ENCODE measurements at places on chromosomes 1 and 21.

GRCh38 chr1:78142736-78143135, 97.0 kb downstream of the GIPC2 start:
- DNase-seq: no peak

- no peak for DNase-seq
These were observed 382.2 kb downstream of the NTNG1 start for GRCh38 chr1:107523061-107523460.

DNA sequence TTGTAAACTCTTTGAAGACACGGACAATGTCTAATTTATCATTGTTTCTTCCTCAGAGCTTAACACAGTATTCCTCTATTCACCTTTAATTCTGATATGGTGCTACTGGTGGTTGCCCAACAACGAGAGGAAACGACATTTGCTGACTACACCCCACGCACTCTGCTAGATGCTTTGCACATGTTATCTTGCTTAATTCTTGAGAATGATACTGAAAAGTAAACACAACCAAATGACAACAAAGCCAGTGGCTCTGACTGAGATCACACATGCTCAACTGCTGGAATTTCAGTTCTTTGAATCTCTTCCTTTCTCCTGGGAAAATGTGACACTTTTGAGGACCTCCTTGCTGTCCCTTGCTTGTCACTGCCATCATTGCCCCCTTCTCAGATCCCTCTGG, 37.2 kb upstream of the DDAH1 start:
- no peak for DNase-seq

DNA sequence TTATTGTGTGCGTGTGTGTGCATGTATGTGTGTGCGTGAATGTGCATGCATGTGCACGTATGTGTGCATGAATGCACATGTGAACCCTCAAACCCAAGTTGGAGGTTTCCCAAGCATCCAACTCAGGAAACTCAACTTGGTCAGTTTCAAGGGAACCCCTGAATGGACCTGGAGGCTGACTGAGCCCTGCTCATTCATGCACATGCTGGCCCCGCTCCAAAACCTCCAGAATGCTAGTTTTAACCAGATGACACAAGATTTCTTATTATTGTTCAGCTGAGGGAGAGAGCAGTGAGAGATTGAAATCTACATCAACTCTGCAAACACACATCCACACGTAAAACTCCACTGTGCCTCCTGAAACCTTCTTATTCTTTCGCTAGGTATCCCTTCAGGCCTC, 104.4 kb downstream of the OMA1 start:
- DNase-seq: peak; percentile 83

GRCh38 chr1:106717591-106717990, 338.9 kb upstream of the PRMT6 start:
- peak; percentile 66 for DNase-seq

DNA sequence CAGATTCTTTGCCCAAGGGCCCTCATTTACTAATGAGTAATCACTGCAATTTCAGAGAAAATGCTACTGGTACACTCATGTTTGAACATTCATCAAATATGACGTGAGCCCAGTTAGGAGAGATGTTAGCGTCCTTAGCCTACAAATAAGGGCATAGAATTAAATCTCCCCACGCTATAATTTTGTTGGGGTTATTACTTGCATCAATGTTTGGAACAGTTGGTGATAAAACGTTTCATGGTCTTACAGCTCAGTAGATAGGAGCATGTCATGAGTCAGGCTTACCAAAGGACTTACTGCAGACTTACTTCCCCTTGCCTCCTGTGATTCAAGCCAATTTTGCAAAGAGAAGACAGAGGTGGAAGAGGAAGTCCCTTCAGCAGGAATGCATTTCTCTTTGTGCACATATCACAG, 304.0 kb downstream of the KIF26B start:
- peak; percentile 59 for DNase-seq

- no peak for DNase-seq
These were observed 93.8 kb downstream of the SYT2 start for GRCh38 chr1:202616355-202616915.

DNA sequence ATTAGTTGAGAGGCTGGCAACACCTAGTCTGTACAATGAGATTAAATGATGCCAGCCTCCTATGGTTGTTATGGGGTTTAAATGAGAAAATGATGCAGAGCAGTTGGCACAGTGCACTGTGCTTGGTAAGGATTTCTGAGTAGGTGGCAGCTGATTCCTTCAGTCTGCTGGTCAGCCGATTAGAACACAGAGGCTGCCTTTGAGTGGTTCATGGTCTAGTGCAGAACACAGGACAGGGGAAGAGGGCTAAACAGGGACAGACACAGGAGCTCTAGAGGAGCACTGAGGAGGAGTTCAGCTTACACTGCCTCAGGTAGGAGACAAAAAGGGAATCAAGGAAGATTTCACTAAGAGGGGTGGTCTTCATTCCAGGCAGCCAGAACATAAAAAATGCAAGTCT, 1.4 kb downstream of the TIE1 start:
- DNase-seq: no peak

- peak; percentile 51 for DNase-seq
These were observed 20.7 kb upstream of the AHCYL1 start for GRCh38 chr1:109963864-109964263.

DNA sequence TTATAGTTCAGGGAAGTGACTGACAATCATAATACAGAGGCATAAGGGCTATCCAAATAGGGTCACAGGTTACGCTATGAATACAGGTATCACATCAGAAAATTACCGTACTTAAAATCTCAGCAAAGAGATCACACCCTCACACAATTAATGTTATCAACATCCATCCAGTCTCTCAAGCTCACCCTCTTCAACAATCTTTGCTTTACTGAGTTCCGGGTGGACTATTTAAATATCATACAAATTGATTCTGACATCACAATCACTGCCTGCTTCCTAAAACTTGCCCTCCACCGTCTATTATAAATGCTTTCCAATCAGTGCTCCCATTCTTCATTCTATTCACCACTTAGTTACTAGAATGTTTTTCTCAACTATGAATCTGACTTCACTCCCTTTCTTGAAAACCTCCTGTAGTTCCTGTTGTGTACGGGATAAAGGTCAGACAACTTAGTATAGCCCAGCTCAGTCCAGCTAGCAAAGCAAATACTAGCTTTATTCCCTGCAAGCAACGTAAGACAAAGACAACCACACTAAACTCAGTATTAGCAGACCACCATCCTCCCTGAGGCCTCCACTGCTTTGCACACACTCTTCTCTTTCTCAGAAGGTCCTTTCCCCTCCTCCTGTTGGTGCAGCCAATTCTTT, 398.7 kb downstream of the SMYD3 start:
- DNase-seq: no peak

DNA sequence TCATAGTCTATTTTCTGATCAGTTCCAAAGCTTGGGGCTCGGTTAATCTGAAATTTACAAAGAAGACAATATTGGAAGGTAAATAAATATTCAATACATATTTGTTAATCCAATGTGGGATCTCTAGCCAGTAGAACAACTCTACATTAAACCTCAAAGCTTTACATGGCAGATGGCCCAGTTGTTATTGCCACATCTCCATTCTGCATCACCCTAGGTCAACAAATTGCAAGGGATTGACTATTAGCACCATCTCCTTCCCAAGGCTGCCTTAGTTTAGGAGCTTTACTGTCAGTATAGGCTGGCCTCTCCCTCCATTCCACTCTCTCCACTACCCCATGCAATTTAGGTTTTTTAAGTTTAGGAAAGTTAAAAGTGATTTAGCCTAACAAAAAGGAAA, 69.7 kb downstream of the TTLL7 start:
- DNase-seq: peak; percentile 60

DNA sequence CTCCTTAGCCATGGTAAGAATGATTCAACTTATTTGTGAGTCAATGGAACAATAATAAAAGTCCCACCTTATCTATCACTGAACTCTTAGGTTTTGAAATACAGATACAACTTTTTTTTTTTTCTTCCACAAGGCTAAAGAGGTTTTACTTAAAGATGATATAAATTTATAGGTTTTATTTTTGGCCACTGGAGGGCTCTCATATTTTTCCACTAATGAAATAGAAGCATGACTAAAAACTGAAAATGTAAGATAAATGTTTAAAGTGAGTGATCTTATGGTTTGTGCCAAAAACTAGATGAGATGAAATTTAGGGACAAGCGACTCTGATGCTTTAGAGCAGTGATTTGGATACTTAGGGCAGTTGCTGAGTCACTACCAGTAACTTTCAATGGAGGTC, 499.0 kb downstream of the NUF2 start:
- DNase-seq: peak; percentile 38

DNA sequence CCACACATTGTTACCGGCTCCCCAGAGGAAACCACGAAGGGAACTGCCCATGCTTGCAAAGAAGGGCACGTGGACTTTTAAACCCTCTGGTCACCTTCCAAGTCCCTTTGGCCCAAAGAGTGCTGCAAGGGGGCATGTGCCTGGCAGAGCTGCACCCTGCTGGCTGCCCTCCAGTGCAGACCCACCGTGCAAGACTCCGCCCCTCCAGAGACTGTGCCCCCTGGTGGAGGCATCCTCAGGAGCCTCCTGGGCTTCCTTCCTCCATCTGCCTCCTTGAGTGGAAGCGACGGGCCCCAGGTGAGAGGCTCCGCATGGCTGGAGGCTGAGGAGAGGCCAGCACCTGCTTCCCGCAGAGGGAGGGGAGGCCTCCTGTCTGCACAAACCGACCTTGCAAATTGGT, 100.6 kb downstream of the CRYAA start:
- DNase-seq: no peak

DNA sequence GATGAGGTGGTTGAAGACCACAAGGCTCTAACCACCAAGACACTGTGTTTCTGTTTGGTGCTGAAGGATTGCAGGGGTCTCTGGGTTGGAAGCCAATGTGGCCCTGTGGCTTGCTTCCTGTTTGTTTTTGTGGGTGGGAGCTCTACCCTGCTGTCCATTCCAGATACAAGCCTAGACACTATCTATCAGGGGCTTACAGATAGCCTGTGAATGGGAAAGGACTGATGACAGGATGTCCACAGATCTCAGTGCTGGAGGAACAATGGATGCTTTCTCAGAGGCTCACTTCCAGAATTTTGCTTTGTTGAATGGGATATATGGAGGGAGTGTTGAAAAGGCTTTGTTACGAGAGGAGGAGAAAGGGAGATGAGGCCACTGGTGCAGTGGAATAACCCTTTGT, 69.7 kb downstream of the NOS1AP start:
- no peak for DNase-seq

GRCh38 chr1:85576642-85577418, 3.7 kb upstream of the CCN1 start:
- peak; percentile 91 for DNase-seq

- DNase-seq: peak; percentile 44
These were observed 24.3 kb downstream of the LDLRAP1 start for GRCh38 chr1:25567710-25568089.

- DNase-seq: no peak
These were observed 108.1 kb upstream of the CSF3R start for GRCh38 chr1:36590771-36591170.

GRCh38 chr1:44467566-44467965, 62.5 kb downstream of the RNF220 start:
- DNase-seq: no peak

- peak; percentile 55 for DNase-seq
These were observed 4.1 kb upstream of the ITGB2 start for GRCh38 chr21:44924606-44925377.

All from fibroblast of upper back skin (primary cell).